Activated B cell treated with CpG ODN at 0.5 μM for 24 hours (primary cell): ENCODE measurements at places on chromosomes 1 and 21. TPM values are rescaled to one million over a fixed set of nuclear protein-coding genes. Genes with fewer than 3 reads are reported as not detected.

DNA sequence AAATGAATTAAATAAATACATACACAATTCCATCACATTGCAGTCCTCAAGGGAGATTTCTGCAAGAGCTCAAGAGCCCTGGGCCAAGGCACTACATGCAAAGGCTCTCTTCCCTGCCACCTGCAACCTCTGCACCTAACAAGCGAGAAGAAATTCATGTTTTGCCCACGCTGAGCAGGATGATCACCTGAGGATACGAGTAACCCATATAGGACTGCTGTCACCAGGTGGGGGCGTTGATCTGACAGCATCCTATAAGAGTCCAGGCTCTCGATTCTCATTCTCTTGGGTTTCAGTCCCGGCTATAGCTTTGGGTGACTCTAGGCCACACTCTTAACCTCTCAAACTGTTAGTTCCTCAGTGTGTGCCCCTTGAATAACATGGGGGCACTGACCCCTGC lies 18.7 kb upstream of the SPOCD1 start:
- H3K4me3 ChIP-seq = no peak overlapping the region
- no peaks in the 10 kb centered on the region for H3K36me3 ChIP-seq
- no peak overlapping the region for H3K27ac ChIP-seq
- H3K27me3 ChIP-seq = no peaks in the 10 kb centered on the region
- DNase-seq = no peak

The FAAH gene
- total RNA-seq = 5.1 and 6.4 TPM in 2 replicates

The AIM2 gene
- 46.5 and 53.3 TPM in 2 replicates for total RNA-seq

DNA sequence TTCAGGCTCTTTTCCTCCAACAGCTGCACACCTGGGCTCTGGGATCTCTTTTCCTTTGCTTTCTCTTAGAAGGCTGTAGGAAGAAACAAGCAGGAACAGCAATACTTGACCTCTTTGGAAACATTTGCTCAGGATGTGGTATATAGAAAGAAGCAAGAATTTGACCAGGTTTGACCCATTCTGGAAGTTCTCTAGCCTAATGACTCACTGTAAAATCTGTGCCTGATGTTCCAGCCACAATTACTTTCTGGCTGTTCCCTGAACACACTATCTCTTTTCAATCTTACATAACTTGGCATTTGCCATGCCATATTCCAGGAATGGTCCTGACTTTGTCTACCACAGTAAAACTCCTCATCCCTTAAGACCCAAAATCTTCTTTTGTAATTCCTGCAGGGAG lies 419.9 kb upstream of the DAB1 start:
- no peaks in the 10 kb centered on the region for H3K4me1 ChIP-seq
- no peak for DNase-seq
- no peaks in the 10 kb centered on the region for H3K27me3 ChIP-seq
- H3K4me3 ChIP-seq = no peak overlapping the region
- H3K36me3 ChIP-seq = no peaks in the 10 kb centered on the region

The WASF2 gene
- total RNA-seq = 136 and 137 TPM in 2 replicates

The ARF1 gene
- 209 and 213 TPM in 2 replicates for total RNA-seq
